A673 (cell line): ENCODE measurements at places on chromosomes 3 and 15.

- DNase-seq: no peak
Observed at GRCh38 chr3:151093905-151094304, 8.4 kb downstream of the MED12L start.

GRCh38 chr15:98835876-98836275, 171.7 kb downstream of the PGPEP1L start:
- no peak for DNase-seq

DNA sequence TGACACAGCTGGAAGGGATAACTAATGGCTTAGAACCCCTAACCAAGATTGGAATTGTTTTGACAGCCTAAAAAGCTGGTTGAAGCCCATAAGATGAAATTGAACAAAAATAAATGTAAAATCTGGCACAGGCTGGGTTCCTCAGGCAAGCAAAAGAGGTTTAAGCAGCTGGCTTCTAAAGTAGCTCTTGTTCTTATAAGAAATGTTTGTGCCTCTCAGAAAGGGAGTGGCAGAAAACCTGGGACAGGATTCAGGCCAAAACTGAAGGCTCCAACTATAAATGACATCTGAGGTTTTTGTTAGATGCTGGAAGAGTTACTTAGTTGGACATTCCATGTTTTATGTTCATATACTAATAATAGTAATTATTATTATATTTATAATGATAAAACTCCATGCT, 378.3 kb downstream of the CNTN4 start:
- no peak for DNase-seq

- no peak for DNase-seq
Observed at GRCh38 chr15:90497912-90498311, 31.8 kb upstream of the CRTC3 start.

- DNase-seq: no peak
Observed at GRCh38 chr3:47251689-47252088, 30.9 kb downstream of the KIF9 start.

- no peak for DNase-seq
Observed at GRCh38 chr3:18556503-18557135, 131.5 kb upstream of the SATB1 start.

- peak; percentile 34 for DNase-seq
Observed at GRCh38 chr15:97189162-97189780, 771.2 kb upstream of the ARRDC4 start.

GRCh38 chr15:70440416-70441138, 322.8 kb downstream of the UACA start:
- DNase-seq: no peak

DNA sequence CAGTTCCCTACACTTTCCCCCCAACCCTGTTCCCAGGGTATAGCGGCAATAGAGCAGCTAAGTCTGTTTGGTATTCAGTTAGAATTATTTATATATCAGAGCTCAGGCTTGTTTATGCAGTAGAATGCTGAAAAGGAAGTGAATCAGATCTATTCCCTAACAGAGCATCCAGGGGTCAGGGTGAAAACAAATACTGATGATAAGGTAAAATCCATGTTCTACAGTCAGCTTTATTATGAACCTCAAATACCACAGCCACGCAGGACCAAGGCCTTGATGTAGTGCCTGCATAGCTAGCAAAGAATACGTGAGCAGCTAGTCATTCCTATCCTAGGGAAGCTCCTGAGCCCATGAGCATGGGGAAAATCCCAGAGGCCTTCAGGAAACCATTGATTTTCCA, 229.7 kb upstream of the ICE2 start:
- DNase-seq: no peak

GRCh38 chr3:109081746-109082510, 36.0 kb downstream of the MORC1 start:
- peak; percentile 65 for DNase-seq

DNA sequence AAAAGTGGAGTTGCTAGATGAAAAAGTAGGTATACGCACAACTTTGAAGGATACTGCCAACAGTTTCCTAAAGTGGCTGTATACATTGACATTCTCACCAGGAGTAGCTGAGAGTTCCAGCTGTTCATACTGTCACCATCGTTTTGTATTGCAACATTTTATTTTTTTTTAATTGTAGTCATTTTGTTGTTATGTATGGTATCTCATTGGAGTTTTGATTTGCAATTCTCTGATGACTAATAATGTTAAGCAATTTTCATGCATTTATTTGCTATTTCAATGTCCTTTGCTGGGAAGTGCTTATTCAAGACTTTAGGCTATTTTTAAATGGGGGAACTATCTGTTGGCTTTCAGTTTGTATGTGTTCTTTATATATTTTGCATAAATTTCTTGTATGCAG, 185.1 kb upstream of the TGFBR2 start:
- DNase-seq: no peak

GRCh38 chr3:59483191-59483590, 433.4 kb upstream of the CFAP20DC start:
- DNase-seq: no peak

DNA sequence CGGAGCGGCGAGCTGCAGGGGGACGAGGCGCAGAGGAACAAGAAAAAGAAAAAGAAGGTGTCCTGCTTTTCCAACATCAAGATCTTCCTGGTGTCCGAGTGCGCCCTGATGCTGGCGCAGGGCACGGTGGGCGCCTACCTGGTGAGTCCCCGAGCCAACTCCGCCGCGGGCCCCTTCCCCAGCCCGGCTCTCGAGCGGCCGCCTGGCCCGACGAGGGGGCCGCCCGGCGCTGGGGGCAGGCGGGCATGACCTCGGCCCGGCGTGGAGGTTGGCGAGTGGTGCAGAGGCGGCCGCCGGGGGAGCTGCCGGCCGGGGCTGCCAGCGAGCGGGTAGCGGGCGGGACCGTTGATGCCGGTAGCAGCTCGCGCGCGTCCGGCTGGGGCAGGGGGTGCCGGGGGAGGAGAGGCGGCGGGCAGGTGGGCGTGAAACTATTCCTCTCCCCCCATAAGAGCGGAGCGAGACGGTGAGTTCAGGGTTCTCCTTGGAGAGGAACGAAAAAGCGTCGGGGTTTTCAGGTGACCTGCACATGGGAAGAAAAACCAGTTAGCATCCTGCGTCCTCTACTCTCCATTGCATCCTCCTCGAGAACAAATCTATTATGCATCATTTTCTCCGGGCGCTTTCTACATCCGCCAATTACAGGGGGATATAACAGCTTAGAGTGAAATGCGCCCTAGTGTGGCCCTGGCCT, 585 bp downstream of the SLCO3A1 start:
- DNase-seq: peak; percentile 23

DNA sequence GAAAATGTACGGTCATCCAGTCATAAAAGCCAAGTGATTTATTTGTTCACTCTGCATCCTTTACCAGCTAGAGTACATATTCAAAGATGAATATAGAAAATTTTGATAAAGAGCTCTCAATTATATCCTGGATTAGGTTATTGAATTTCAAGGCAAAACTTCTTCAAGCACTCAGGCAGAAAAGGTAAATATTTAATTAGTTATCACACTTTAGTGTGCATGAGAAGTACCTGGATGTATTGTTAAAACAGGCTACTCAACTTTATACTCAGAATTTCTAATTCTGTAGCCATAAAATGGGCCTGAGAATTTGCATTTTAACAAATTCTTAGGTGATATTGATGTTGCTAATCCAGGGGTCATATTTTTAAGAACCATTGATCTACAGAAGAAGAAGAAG, 45.3 kb downstream of the ILDR1 start:
- no peak for DNase-seq

GRCh38 chr15:91790836-91791235, 62.7 kb upstream of the SLCO3A1 start:
- no peak for DNase-seq

DNA sequence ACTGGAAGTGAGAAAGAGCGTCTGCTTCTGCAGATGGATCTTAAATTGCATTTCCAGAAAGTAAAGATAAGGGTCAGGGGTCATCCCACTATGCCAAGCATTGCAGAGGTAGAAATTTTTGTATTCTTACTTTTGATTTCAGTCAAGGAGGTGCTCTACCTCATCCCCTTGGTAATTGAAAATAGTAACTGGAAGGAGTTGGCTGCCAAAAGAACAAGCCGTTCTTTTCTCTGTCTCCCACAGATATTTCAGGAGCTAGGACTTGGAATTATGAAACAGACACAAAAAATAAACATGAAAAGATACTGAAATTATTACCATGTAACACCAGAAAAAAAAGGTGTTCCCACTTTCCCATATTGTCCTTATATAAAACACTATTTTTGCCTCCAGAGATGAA, 309.9 kb upstream of the UMPS start:
- no peak for DNase-seq

DNA sequence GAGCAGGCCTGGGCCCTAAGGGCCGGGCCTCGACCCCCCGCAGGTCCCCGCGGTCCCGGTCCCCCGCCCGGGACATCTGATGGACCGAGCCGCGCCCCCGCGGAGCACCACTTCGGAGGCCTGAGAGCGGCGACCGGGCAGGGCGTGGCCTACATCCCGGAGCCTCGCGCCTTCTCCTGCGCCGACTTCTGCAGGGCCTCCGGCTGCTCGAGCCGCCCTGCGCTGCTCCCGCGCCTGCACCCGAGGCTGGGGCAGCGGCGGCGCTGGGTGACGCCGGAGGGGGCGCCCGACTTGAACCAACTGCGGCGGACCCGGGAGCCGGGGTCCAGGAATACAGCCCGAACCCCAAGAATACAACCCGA, 14.9 kb upstream of the GP9 start:
- DNase-seq: no peak

DNA sequence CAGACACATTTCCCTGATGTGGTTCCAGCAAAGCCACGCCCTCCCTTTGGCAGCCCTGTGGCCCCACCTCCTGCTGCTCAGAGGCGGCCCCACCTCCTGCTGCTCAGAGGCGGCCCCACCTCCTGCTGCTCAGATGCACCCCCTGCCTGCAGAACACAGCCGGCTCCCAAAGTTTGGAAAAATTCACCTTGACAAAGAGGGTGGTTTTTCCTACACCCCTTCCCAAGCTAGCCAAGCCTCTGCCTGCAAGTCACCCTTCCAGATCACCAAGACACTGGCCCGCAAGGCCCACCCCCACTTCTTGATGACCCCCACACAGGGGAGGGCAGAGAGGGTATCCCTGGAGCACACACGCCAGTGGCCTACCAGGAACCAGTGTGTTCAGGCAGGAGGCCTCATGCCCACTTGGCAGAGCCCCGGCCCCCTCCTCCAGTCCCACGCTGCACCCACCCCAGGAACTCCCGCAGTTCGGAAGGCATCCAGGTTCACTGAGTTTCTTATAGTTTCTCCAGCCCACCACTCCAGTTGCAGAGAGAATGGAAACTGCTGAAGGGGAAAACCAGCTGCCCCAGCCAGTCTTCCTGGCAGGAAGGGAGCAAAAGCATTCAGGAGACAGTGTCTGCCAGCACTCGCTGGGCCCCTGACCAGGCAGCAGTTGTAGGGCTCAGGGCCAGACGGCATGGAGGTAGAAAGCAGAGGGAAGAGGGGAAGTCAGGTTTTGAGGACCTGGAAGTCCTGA, 2.3 kb upstream of the HAPLN3 start:
- peak; percentile 73 for DNase-seq

GRCh38 chr3:13577181-13578121, 28.5 kb downstream of the FBLN2 start:
- DNase-seq: no peak

- DNase-seq: no peak
Observed at GRCh38 chr15:98740295-98740694, 92.0 kb downstream of the IGF1R start.

- DNase-seq: no peak
Observed at GRCh38 chr15:29435811-29436210, 166.2 kb upstream of the NSMCE3 start.
